ENCODE measurements at places on chromosomes 16 and 17.

GRCh38 chr17:47280072-47280811 lies 26.6 kb downstream of the ITGB3 start:
- no peak for DNase-seq

- DNase-seq = no peak
These were observed 329.6 kb downstream of the SNX29 start for GRCh38 chr16:12305847-12306801.

DNA sequence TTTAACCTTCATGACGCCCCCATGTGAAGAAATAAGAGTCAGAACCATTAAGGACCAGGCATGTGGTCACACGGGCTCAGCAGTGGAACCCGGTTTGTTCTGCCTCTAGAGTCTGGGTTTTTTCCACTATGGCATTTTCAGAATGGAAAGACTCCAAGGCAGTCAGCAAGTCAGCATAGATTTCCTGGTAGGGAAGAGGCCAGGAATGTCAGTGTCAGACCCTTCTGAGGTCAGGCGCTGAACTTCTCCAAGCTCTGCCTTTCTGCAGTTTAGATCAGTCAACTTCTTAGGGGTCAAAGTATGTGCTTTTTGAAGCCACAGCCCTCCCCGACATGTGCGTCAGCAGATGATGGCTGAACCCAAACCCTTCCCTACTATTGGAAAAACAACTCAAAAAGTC lies 3.9 kb downstream of the SSTR2 start:
- no peak for DNase-seq

DNA sequence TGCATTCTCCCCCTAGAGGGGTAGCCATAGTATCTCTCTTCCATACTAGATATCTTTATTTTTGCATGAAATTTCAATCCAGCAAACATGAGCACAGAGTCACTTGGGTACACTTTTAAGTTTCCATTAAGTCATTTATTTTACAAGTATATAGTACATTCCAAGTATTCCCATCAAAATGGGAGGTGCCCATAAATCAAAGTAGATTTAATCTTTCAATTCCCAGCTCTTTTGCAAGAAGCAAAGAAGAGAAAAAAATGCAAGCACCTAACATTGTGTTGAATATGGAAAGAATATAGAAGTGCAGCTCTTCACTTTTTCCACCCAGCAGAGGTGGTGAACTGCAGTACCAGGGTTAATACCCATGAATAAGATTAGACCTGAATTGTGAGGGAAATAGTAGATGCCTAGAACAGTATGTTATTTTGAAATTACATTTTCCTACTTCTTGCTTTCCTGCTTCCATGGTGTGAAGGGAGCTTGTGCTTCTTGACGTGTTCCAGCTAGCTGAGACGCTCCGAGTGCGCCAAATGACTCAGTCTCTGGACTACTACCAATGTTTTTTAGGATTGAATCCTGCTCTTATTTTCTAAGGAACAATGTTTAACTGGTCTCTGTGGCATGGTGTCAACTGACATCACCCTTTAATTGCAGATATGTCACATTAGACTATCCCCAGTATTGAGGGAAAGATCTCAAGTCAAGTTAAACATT lies 151.1 kb upstream of the MAF start:
- no peak for DNase-seq

- no peak for DNase-seq
These were observed 196.6 kb downstream of the UTP18 start for GRCh38 chr17:51456942-51457341.

GRCh38 chr16:21005008-21005407 lies 104.4 kb downstream of the LYRM1 start:
- DNase-seq = no peak

DNA sequence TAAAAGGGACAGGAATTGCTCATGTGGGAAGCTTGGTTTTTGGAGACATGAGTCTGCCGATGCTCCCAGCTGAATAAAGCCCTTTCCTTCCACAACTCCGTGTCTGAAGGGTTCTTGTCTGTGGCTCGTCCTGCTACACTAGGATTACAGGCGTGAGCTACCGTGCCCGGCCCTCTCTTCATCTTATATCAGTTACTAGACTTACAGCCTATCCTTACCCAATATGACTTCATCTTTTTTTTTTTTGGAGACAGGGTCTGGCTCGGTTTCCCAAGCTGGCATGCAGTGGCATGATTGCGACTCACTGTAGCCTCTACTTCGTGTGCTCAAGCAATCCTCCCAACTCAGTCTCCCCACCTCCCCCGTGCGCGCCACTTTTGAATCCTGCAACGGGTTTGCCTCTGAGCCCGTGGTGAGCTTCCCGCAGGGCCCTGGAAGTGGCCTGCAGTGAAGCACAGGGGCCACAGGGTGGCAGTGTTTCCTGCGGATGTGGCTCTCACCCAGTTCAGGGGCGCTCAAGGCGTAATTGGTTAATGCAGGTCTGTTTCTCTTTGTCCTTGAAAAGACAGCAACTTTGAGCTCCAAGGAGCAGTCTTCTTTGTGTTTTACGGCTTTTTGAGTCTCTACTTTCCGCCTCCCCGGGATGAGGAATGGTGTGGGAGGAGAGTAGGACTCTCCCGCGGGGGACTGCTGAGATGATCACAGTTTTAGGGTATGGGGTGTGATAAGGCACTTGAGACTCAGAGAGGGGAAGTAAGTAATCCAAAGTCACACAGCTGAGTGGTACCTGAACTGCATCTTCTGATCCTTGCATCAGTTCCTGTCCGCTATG lies 22.7 kb upstream of the GPRC5B start:
- DNase-seq = peak; percentile 52

DNA sequence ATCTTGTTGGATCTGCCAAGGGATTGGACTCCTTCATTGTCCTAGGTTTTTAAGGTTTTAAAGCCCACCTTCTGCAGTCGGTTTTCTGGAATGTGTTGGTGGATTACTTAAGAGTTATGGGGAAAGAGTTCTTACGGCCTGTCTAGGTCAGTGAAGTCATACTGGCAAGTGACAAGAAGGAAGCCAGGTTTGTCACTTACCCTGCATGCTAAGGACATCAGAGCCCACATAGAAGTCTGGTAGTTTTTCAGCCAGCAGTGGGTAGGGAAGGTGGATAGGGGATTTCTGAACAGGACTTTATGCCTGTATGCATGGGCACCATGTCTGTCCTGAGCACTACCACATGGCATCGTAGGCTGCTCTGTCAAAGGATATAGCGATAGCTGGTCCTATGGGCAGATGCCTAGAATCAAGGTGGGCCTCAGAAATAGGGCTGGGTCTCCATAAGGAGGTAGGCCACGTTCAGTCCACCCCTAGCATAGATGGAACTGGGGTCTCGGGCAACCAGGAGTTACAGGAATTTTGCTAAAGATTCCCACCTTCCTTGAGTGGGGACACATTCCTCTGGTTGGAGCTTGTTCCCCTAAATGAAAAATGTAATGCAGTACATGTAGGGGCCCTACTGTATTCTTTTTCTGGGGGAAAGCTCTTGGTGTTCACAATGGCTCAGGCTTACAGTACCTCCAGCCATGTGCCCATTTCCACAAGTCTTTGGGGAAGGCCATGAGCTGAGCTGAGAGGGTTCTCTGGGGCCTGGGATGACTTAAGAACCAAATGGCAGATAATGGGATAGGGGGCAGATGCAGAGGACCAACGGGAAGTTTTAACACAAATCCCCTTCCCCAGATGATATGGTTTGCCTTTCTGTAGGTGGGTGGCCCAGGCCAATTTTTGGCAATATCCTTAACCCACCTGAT lies 27.5 kb downstream of the TRPV2 start:
- DNase-seq = no peak

GRCh38 chr17:6574687-6575595 lies 18.6 kb upstream of the PITPNM3 start:
- DNase-seq = no peak

DNA sequence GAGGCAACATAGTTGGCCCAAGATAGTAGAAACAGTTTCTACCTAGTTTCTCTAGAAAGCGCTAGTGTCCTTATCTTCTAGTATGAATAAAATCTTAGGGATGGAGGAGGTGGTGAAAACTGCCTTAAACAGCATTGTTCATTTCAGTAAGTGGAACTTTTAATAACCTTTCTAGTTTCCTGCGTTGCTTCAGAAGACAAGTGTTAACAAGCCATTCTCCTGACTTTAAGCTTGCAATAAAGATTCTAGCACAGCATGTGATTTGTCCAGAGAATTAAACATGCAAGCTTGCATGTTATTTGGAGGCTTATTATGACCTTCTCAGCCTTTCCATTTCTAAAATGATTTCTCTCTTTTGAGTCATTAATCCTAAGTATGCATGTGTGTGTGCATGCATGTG lies 72.3 kb downstream of the TANGO6 start:
- no peak for DNase-seq

DNA sequence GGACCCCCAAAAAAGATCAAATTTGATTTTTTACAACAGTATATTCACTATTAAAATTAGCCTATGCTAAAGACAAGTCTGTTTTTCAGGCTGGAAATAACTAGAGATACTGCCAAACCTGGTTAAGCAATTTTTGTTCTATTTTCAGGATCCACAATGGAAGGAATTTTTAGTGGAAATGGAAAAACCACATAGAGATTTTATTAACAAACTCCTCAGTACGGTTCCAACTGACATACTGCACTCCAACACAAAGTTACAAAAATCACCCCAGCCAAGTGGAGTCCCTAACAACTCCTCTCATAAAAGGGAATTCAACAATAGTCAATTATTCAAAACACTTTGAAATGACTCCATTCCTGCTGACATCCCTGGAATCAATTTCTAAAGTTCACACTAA lies 101.6 kb upstream of the TOB1 start:
- DNase-seq = no peak

DNA sequence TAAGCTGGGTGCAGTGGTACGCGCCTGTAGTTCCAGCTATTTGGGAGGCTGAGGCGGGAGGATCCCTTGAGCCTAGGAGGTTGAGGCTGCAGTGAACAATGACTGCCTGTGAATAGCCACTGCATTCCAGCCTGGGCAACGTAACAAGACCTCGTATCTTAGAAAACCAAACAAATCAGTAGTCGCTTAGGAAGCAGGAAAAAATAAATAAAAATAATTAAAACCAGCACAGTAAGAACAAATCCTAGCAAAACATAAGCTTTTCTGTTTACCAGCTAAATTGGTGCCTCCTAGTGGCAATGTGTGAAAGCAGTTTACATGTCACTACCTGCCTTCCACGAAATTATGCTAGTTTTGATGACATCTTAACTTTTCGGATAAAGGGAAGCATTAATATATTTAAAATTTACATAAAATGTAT lies 1.3 kb downstream of the ARMC5 start:
- no peak for DNase-seq

GRCh38 chr16:12500771-12501170 lies 302.9 kb downstream of the CPPED1 start:
- DNase-seq = no peak

DNA sequence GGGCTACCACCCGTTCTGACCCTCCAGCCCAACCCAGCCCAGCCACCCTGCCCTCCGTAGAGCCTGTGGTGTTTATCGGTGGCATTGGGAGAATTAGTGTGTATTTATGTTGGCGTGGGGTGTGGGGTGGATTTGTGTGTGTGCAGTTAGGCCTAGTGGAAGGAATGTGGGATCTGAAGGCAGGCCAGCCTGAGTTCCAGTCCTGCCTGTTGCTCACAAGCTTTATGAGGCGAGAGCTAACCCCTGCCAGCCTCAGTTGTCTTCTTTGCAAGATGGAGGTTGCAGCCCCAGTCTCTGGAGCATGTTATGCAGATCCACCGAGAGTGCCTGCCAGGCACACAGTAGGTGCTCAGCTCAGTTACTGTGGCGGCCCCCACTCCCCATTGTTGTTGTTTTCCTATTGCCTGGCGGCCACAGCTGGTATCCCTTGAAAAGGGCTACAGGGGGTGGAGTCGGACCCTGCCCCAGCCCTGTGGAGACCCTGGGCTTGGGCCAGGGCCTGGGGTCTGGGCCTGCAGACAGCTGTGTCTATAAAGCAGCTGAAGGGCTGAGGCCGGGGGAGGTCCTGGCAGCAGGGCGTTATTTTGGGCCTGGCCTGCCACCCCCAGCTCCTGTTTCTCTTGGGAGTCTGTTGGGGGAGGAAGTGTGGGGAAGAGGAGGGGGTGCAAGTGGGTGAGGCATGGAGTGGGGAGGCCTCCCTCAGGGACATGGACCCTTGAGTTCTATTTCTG lies 5.1 kb downstream of the ERBB2 start:
- no peak for DNase-seq

GRCh38 chr17:8466456-8466855 lies 30.8 kb downstream of the NDEL1 start:
- no peak for DNase-seq

GRCh38 chr17:34368946-34369500 lies 6.0 kb upstream of the CCL1 start:
- no peak for DNase-seq

DNA sequence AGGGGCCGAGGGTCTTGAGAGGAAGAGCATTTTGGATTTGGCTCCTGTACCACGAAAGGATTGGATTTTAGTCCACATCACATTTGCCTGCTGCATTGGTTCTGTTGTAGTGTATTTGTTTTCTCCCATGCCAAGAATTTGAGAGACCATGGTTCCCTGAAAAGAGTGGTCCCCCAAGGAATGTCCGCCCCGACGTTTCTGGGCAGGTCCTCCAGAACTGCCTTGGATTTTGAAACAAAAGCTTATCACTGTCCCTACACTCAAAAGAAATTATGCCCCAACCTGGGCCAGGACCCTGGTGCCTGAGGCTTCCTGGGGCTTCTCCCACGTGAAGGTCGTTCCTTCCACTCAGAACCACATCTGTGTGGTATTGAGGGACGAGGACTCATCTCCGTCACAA lies 10.8 kb downstream of the NTN1 start:
- DNase-seq = no peak

DNA sequence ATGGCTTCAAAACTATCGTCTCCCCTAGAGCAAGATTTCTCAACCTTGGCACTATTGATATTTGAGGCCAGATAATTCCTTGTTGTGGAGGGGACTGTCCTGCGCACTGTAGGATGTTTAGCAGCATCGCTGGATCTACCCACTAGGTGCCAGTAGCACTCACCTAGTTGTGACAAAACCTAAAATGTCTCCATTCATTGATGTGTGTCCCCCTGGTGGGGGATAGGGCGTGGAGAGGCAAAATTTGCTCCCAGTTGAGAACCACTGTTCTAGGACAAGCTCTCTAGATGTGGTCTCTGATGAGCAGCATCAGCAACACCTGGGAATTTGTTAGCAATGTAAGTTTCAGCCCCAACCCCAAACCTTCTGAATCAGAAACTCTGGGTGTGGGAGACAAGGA lies 259.0 kb downstream of the XYLT1 start:
- no peak for DNase-seq

- no peak for DNase-seq
These were observed 332 bp upstream of the VPS25 start for GRCh38 chr17:42772945-42773289.

DNA sequence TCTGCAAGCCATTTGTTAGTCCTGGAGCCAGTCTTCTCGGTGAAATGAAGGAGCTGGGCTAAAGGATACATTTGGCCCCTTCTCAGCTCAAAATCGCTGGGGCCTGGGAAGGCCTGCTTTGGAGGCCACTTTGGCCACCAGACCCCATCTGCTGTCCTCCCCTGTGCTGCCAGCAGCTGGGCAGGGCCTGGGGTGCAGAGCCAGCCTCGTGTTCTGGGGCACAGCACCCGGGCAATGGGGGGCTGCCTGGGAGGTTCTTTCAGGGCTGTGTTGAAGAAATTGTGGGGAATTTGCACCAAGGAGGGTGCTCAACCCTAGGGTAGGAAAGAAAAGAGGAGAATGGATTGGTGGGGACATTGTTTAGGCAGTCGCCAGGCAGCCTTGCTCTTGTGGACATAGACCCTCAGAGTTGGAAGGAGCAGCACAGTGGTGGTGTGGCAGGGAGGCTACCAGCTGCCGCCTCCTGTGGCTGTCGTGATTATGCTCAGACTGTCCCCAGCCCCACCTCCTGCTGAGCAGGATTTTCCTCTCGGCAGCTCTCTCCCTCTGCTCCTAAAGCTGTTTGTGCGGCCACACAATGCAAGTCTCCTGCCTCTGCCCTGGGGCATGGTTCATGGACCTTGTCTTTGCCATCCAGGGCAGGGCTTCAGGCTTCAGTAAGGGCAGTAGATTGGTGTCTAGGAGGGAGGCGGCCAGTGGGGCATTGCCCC lies 174.8 kb downstream of the NTN1 start:
- no peak for DNase-seq

Measured in activated T-helper 1 cell treated with anti-CD3 and anti-CD28 coated beads, Interleukin-2, amount 50 U/mL, for 16 hours (primary cell).